ENCODE measurements at places on chromosomes 4 and X.

DNA sequence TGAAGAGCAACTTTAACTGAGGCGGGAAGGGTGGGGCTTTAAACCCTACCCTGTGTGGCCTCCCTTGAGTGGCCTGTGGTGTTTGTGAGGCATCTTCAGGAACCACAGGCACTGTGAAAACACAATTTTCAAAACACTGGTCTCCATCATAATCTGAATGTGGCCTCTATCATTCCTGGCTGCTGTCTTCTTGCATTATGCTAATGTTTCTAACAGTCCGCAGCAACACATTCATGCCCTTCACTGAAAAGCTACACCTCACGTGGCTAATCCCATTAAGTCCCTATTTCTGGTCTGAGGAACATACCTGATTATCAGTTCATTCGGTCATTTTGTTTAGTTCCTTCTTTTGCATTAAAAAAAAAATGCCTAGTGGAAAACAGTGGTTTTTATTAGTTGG lies 94.6 kb downstream of the F11 start:
- DNase-seq: no peak

DNA sequence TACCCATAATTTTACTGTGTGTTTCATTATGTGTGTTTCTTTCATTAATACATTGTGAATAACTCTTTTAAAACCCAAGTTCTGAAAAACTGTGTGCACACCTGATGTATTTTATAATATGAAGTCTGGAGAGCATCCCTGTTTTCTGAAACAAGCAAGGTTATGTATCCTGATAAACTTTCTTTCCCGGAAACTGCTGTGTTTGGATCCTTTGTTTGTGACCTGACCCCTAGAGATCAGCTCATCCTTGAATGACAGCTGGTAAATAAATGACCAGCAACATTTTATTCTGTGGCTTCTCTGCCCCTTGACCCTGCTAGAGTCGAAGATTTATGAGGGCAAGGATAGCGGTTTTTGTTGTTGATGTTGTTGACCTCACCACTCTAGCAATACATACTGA lies 535.6 kb upstream of the ZFP42 start:
- DNase-seq: no peak

GRCh38 chr4:136841526-136841925 lies 690.8 kb downstream of the PCDH18 start:
- DNase-seq: no peak

DNA sequence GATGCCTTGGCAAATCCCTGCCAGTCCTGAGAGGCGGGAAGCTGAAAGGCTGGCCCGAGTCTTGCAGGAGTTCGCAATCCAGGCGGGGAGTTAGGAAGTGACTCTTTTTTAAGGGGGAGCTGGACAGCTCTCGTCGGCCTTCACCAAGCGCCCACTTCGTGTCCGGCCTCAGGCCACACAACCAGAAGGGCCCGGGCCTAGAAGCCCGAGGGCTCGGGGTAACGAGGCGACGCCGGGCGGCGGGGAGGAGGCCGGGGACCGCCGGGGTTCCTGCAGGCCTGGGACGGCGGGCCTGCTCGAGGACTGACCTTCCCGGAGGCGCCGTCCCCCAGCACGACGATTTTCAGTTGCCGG lies 395 bp downstream of the RAB28 start:
- DNase-seq: no peak

- DNase-seq: no peak
These were observed 6.5 kb upstream of the PRKG2 start for GRCh38 chr4:81221303-81222081.

GRCh38 chrX:112901869-112902725 lies 61.5 kb upstream of the AMOT start:
- DNase-seq: no peak

DNA sequence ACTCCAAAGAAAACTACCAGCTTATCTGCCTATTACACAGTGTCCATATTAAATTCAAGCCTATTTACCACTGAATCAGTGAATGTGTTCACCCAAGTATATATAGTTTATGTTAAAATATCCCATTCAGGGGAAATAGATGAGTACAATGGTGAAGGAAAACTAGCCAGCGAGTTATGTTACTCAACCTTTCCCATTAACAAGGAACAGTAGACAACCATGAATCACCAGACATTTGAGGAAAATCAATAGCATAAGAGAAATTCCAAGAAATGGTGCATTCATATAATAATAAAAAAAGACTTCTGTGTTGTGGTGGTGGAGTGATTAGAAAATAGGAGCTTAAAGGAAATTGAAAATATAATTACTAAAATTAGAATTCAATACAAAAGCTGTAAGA lies 21.3 kb downstream of the IQCM start:
- no peak for DNase-seq

- no peak for DNase-seq
These were observed 55.6 kb downstream of the NBDY start for GRCh38 chrX:56784666-56785065.

- DNase-seq: no peak
These were observed 335.8 kb downstream of the FAT4 start for GRCh38 chr4:125650557-125650956.

DNA sequence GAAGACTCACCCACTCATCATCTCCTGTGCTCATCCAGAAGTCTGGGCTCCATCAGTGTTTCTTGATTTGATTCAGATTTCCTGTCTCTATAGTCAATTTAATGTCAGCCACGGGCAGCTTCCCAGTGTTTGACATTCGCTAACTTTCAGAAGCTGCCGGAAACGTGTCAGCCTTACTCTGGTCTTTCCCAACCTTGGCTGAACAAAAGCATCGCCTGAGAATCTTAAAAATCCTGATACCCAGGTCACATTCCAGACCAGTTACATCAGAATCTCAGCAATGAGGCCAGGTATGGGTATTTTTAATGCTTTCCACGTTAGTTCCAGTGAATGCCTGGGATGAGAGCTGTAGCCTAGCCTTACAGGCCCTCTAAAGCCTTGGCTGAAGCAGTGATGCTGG lies 233.8 kb downstream of the FRMPD4 start:
- no peak for DNase-seq

Data from AG09319 (cell line).